ENCODE measurements at places on chromosomes 11 and 22.
A peak's percentile ranks its signal among the peaks of the same experiment; 100 is the strongest.

- no peak for DNase-seq
These were observed 195.0 kb upstream of the KIRREL3 start for GRCh38 chr11:127195501-127196120.

GRCh38 chr11:76761718-76762355, 21.3 kb upstream of the TSKU start:
- no peak for DNase-seq

- no peak for DNase-seq
These were observed 1.0 kb upstream of the SESN3 start for GRCh38 chr11:95231881-95232605.

- peak; percentile 33 for DNase-seq
These were observed 10.1 kb downstream of the C11orf91 start for GRCh38 chr11:33690290-33691065.

DNA sequence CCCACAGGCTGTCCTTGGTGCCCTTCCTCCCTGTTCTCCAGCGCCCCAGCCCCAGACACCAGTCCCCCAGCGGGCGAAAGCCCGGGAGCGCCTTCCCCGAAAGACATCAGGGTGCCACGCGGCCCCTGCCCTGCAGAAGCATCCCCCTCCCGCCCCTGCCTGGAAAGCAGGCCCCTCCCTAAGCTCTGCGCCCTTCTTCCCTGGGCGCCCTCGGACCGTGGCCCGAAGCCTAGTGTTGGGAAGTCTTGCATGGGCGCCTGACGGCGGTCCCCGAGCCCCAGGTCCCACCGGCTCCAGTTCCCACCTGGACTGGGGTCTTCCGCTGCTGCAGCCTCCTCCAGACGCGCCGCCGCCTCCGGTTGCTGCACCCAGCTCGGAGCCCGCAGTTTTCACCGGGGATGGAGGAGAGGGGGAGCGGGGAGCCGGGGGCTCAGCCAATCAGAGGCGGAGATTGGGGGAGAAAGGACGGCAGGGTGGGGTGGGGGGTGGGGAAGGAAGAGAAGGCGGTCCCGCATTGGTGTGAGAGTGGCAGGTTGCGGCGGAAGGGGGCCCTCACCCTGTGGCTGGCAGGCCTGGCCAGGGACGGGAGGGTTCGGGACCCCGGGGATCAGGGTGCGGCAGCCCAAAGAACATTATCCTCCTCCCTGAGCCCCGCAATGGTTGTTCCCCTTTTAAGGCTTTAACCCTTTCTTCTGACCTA, at the start of gene THY1:
THY1 (minus strand) TSS at position 364 of the 700 bp plus-strand sequence. CDS start 2,267 bp downstream, outside the sequence.
- no peak for DNase-seq

Measured in smooth muscle cell of the brain vasculature (primary cell).